ENCODE measurements at places on chromosomes 13 and 19. TPM values are rescaled to one million over a fixed set of nuclear protein-coding genes. Genes with fewer than 3 reads are reported as not detected.

Gene SBK2
- total RNA-seq = not detected

Gene FCER2
- not detected for total RNA-seq

Gene PCDH20
- total RNA-seq = 0.49 TPM

Gene APOC1
- 32.5 TPM for total RNA-seq

Gene MBD3L3
- not detected for total RNA-seq

Gene CLEC11A
- 8.1 TPM for total RNA-seq

Gene PSG6
- total RNA-seq = not detected

Gene ZGLP1
- 6.3 TPM for total RNA-seq

Gene TLE2
- 95.2 TPM for total RNA-seq
